Gastrocnemius medialis (tissue), 4 donors: ENCODE measurements at places on chromosomes 6 and 20. TPM values are rescaled to one million over a fixed set of nuclear protein-coding genes. Genes with fewer than 3 reads are reported as not detected.

DNA sequence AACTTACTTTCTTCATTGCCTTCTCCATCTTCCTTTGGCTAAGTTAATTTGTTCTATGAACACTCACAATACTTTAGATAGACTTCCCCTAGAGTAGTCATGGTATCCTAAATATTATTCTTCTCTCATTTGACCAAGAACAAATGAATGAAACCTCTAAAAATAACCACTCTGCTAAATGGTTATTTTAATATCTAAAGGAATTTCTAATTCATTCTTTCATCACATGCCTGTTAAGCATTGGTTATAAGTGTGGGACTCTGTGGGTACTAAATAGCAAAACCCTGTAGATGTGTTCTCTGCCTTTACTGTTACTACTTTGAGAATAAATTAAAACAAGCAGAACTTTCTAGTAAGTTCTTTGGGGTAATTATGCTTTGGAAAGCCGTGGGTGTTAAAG, 138.9 kb downstream of the EYA4 start:
- no peak overlapping the region for H3K4me3 ChIP-seq
- H3K27me3 ChIP-seq, result no peaks in the 10 kb centered on the region
- peaks cover 39% of the 10 kb centered on the region for H3K4me1 ChIP-seq
- no peaks in the 10 kb centered on the region for H3K36me3 ChIP-seq
- DNase-seq, result no peak

DNA sequence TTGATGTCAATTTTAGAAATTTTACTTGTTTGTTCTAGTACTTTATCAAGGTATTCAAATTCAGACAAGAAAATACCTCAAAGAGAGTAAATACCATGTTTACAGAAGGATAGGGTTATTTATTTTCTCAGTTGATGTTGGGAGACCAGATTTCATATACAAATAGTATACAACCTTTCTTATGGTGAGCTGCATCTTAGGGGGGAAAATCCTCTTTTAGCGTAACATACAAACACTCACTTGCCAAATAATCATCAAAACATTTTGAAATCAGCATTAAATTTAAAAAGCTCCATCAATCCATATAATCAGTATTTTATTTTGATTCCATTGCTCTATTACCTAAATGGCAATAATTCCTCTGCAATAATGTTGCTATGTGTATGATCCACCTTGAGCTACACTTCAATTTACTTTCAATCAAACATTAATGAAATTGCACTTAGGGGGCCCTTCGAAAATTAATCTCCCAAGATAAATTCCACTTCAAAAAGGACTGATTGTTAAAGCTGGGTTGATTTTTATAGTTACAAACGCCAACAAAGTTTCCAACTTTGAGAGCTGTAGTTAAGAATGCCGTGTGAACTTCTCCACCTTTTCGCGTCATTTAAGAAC, 2.2 kb downstream of the NKX2-4 start:
- no peak for DNase-seq
- no peaks in the 10 kb centered on the region for H3K4me1 ChIP-seq
- peaks cover 70% of the 10 kb centered on the region for H3K27me3 ChIP-seq
- H3K36me3 ChIP-seq, result no peaks in the 10 kb centered on the region

The PRR18 gene
- not detected for total RNA-seq

The TMEM217 gene
- 0.22 TPM for total RNA-seq

DNA sequence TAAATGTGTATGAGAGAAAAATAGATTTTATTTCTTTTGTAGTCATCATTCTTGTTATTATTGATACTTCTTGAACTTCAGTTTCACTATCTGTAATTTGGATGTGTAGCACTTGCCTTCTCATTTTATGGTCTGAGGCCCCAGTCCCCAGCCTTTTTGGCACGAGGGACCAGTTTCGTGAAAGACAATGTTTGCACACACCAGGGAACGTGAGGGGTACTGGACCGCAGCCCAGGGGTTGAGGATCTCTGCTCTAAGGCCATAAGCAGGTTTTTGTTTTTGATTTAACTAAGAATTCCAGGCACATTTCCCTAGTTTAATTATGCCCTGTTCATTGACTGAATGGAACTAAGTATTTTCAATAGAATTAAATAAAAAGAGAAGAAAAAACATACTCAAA, 261.5 kb downstream of the BMP2 start:
- no peaks in the 10 kb centered on the region for H3K4me1 ChIP-seq
- no peak overlapping the region for H3K4me3 ChIP-seq
- DNase-seq, result no peak
- H3K36me3 ChIP-seq, result no peaks in the 10 kb centered on the region
- no peaks in the 10 kb centered on the region for H3K27me3 ChIP-seq

- no peaks in the 10 kb centered on the region for H3K36me3 ChIP-seq
- no peak overlapping the region for H3K4me3 ChIP-seq
- H3K27me3 ChIP-seq, result no peaks in the 10 kb centered on the region
Observed at GRCh38 chr6:141491684-141492083, 641.0 kb upstream of the GJE1 start.

DNA sequence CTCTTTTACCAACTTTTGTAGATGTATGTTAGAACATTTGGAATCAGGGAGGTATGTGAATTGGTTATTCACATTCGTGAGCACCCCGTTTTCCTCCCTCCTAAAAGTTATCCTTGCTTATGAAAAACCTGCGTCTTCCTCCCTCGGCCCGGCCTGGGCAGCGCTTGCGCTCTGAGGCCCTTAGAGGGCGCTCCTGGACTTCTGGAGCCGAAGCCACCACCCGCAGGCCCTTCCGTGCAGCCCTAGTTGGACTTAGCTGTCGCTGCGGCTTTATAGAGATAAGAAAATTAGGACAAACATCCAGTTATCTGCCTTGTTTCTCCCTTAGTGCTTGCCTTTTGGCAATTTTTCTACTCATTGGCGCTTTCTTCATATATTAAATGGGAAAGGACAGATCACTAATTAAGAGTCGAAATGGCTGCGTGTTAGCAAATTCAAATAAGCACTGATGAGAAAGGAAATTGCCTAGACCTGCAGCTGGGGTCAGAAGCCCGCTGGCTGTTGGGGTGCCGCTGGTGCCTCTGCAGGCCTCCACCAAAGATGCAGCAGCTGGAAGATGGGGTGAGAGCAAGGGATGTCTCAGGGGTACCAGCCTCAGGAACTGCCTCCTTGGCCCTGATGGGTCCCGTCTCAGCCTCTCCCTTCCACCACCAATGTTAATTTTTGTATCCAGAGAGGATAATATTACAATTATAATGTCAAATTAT, 5.2 kb downstream of the FNDC1 start:
- peak; percentile 19 for DNase-seq
- H3K4me3 ChIP-seq, result no peak overlapping the region
- no peaks in the 10 kb centered on the region for H3K4me1 ChIP-seq
- H3K27me3 ChIP-seq, result peaks cover 40% of the 10 kb centered on the region
- H3K27ac ChIP-seq, result no peak overlapping the region

GRCh38 chr6:121482004-121482693, 46.7 kb downstream of the GJA1 start:
- H3K27ac ChIP-seq, result no peak overlapping the region
- no peaks in the 10 kb centered on the region for H3K27me3 ChIP-seq
- H3K4me3 ChIP-seq, result no peak overlapping the region
- DNase-seq, result no peak

GRCh38 chr6:131629651-131630050, 1.6 kb upstream of the MED23 start:
- H3K36me3 ChIP-seq, result peaks cover 3% of the 10 kb centered on the region
- no peak for DNase-seq
- no peaks in the 10 kb centered on the region for H3K27me3 ChIP-seq
- no peak overlapping the region for H3K27ac ChIP-seq
- no peak overlapping the region for H3K4me3 ChIP-seq

The HLA-DOA gene
- 0.20 TPM for total RNA-seq

DNA sequence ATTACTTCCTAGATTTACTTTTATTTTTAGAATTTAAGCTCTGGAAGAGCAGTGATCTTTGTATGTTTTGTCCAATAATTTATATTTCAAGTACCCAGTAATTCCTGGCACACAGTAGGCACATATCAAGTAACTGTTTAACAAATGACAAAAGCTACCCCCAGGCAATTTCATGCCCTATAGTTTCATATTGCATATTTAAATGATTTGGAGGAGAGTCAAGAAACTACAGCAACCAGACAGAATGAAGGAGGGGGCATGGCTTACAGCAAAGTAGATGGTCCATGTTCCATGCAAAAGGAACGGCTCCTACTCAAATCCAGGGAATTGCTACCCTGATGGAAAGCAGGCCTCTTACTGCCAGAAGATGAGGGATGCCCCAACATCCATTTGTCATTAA, 113.5 kb downstream of the ARHGAP18 start:
- DNase-seq, result no peak
- H3K36me3 ChIP-seq, result no peaks in the 10 kb centered on the region
- no peak overlapping the region for H3K27ac ChIP-seq
- H3K4me1 ChIP-seq, result peaks cover 6% of the 10 kb centered on the region
- no peak overlapping the region for H3K4me3 ChIP-seq
- H3K27me3 ChIP-seq, result no peaks in the 10 kb centered on the region

The POU5F1 gene
- total RNA-seq, result not detected

DNA sequence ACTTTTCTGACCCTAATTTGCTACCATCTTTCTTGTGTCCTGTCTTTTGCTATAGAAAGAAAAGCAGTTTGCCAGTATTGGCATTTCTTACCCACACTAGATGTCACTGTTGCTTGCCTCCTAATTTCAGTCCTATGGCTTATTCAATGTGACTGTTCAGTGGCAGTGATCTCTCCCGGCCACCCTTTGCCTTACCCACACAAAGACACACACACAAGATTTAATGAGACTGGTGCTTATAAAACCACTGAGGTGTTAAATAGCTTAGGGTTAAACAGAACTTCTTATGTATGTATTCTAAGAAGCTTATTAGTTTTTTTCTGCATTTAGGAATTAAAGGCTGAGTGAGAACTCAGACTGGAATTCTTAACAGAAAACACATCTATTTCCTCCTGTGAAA, 233.6 kb upstream of the ASCC3 start:
- no peaks in the 10 kb centered on the region for H3K27me3 ChIP-seq
- no peak overlapping the region for H3K27ac ChIP-seq
- H3K36me3 ChIP-seq, result no peaks in the 10 kb centered on the region

The MEI4 gene
- total RNA-seq, result not detected

DNA sequence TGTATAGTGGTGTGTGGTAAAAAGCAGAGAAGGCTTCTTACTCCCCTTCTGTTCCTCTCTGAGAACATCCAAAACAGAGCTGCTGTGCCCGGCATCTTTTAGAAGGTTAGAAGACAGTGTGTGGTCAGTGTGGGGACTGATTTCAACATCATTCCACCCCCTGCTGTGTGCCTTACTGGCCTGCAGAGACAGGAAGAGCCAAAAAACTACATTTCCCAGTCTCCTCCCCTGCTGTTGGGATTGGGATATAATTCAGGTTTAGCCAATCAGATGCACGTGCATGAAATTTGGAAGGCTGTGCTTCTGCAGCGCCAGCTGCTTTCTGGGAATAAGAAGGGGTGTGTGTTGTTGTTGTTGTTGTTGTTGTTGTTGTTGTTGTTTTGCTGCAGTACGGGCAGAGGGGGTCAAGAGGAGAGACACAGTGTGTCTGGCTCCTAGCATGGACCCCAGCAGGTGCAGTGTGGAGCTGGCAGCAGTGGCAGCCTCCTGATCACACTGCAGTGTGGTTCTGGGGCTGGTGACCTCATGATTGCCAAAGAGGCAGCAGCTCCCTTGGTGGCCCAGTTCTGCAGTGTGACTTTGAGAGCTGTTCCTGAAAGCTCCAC, 74.7 kb downstream of the MRPL14 start:
- DNase-seq, result peak; percentile 73
- H3K36me3 ChIP-seq, result no peaks in the 10 kb centered on the region
- H3K4me1 ChIP-seq, result peaks cover 28% of the 10 kb centered on the region
- no peak overlapping the region for H3K4me3 ChIP-seq
- H3K27ac ChIP-seq, result peak overlapping the region; percentile 88

DNA sequence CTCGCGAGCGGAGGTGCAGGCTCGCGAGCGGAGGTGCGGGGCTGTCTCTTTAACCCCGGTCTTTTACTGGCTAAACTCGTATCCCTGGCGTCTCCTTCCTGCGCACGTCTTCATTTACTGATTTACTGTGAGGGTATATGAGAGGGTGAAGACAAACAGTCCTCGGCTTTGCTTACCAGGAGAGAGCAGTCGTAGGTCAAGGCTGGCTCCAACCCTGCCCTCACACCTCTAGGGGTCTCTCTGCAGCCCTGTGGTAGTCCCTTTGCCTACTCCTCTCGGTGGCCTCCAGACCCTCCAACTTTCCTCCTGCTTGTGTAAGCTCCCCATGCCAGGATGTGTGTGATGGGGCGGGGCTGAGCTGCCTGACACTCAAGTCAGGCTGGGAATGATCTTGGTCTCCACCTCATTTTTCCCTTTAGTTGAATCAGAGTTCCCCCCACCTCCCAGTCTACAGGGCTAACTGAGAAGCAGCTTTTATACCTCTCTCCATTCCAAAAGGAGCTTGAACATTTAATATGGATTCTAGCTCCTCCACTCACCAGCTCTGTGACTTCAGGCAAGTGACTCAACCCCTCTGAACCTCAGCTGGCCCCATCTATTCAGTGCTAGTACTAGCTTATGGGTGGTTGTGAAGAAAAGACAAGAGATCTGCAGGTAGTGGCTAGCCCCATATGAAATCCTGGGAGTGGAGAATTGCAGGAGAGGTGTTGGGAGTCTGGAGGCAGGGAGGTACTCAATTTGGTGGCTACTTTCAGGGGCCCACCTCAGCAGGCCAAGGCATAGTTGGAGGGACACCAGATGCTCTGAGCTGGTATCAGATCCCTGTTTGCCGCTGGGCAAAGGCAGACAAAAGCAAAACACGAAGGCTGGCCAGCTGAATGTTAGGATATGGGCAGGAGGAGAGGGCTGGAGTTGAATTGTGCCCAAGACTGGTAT, 902 bp downstream of the SLC29A1 start:
- DNase-seq, result no peak
- H3K4me3 ChIP-seq, result peak overlapping the region; percentile 62
- H3K4me1 ChIP-seq, result peaks cover 91% of the 10 kb centered on the region

The ATP6V1G2 gene
- total RNA-seq, result 0.51 TPM

The ECHDC1 gene
- total RNA-seq, result 31.4 TPM
